Natural killer cell treated with Interleukin-12 subunit alpha and Interleukin-12 subunit beta and Interleukin-15 and Interleukin-18, amount 100 ng/mL, for 72 hours (primary cell): ENCODE measurements at places on chromosomes 2 and 18. TPM values are rescaled to one million over a fixed set of nuclear protein-coding genes. Genes with fewer than 3 reads are reported as not detected.
A peak's percentile ranks its signal among the peaks of the same experiment; 100 is the strongest.

- DNase-seq: no peak
These were observed 153.6 kb downstream of the COL4A4 start for GRCh38 chr2:227010433-227010832.

DNA sequence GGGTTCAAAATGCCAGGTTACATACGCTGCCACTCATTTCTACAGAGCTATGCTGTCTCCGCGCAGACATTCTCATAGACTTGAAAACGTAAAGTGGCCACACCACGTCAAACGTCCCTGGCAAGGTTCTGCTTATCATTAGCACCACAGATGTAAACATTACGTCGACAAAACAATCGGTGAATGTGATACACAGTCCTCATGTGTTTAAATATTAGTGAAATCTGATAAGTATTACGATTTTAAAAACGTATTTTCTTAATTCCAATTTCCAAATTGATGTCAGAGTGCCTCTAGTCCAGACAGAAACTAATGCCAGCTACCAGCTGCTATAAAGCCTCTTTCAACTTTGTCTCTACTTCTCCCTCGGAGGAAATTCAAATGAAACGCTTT is 1.2 kb downstream of the STK17B start:
- DNase-seq: peak; percentile 64

CLEC4F gene
- 23.5 TPM for total RNA-seq

GRCh38 chr2:12059616-12060441 is 313.4 kb downstream of the LPIN1 start:
- DNase-seq: no peak

DNA sequence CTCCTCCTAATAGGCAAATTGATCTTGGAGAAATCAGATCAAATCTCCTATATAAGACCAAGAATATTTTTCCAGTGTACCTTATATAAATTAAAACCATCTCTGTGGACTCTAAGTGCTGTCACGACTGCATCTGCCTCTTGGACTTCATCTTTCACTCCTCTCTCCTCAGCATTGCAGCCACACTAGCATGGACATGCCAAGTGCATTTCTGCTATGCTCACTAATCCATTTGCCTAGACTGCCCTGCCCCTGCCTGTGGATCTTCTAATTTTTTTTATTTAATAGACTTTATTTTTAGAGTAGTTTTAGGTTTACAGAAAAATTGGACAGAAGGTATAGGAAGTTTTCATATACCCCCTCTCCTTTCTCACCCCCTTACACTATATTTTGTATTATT is 146.7 kb upstream of the VWC2L start:
- DNase-seq: no peak

KCNG2 gene
- not detected for total RNA-seq

- no peak for DNase-seq
These were observed 30.6 kb downstream of the FAM178B start for GRCh38 chr2:96955762-96956161.

DNA sequence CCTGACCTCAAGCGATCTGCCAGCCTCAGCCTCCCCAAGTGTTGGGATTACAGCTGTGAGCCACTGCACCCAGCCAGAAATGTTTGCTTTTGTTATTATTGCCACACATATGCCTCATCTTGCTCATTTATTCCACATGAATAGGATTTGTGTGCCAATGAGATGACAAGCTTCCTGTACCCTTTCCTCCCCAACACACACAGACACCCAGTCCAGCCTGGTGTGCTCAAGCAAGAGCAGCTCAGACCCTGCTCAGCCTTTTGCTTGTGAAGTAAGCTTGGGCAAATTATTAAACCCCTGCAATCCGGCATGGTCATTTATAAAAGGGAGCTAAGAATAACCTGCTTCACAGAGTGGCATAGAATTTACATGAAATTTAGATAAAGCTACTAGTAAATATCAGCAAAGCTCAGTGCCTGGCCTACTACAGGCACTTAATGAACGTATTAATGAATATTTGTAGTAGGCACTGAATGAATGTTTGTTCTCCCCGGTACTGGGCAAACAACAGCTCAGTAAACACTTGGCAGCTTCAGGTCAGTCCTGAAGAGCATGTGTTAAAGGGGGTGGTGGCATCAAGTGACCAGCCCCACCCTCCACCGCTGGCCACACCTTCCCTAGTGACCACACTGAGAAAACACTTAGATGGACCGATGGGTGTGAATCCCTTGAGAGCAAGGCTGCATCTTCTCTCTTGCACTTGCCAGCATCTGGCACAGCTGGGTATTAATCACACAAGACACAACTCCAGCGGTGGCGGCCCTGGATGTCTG is 280.2 kb downstream of the SRBD1 start:
- no peak for DNase-seq

DNA sequence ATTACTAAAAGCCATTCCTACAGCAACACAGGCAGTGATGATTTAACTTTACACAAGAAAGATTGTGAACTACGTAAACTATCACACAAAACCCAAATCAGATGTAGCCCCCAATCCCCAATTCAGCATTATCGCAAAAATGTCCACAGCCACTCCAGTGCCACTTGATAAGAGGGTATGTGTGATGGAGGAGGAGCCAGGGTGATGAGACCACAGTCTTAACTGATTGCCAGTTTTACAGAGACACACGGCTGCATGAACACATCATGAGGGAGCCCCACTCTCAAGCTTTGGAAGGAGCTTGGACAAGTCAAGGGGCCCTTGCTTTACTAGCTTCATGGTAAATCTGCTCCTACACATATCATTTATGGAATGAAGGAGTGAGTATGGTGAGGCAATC is 116.0 kb downstream of the FAM161A start:
- DNase-seq: no peak

DNA sequence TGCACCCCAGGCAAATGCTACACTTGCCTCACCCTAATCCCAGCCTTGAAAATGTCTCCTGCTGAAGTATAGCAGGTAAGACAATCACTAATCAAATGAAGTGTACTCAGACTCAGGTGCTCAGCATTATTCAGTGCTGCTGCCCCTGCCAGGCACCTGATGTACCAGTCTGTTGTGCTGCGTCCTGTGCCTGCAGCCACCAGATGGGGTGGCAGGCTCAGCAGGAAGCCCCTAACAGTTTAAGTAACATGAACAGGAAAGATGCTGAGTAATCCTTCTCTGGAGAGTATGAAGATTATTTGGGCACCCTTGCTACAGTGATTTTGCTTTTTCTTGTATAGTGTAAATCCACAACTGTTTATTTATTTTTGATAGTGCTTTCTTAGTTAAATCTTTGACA is 69.1 kb downstream of the TACR1 start:
- DNase-seq: no peak

SERPINB12 gene
- not detected for total RNA-seq

GRCh38 chr2:72011791-72012190 is 135.9 kb downstream of the CYP26B1 start:
- DNase-seq: no peak

- no peak for DNase-seq
These were observed 464 bp downstream of the CYBRD1 start for GRCh38 chr2:171522788-171523087.

EFR3B gene
- total RNA-seq: 0.98 TPM

- no peak for DNase-seq
These were observed 3.7 kb upstream of the ADI1 start for GRCh38 chr2:3522961-3523421.

LHCGR gene
- not detected for total RNA-seq

DNA sequence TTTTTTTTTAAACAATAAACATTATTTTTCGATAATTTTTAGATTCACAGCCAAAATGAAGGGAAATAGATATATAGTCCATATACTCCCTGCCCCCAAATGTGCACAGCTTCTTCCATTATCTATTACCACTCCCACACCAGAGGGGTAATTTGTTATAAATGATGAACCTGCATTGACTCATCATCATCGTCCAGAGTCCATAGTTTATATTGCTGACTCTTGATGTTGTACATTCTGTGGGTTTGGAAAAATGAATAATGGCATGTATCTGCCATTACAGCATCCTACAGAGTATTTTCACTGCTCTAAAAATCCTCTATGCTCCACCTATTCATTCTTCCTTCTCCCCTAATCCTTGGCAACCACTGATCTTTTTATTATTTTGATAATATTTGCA is 121.5 kb downstream of the LTBP1 start:
- no peak for DNase-seq

CMPK2 gene
- total RNA-seq: 6.4 TPM

AKAIN1 gene
- not detected for total RNA-seq

FNDC4 gene
- total RNA-seq: not detected

CNTNAP5 gene
- not detected for total RNA-seq

DNA sequence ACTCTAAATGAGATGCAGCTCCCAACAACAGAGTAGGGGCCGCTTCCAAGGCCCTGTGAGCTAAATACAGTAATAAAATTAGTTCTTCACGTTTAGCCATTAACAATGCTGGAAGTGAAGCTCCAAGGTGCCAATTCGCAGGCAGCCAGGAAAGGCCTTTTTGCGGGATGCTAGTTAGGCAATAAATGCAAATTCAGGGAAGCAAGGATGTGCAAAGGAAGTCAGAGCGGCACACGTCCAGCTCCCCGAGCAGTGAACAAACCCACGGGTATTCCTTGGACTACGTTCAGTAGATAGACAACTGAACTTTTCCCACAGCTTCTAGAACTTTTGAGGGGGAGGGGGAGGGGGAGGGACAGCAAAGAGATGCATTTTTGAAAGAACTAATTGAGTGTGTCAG is 6.9 kb downstream of the ZNF516 start:
- DNase-seq: no peak

GRCh38 chr18:54222922-54223567 is 1.4 kb downstream of the MBD2 start:
- no peak for DNase-seq
